ENCODE measurements at places on chromosomes 5 and 9. TPM values are rescaled to one million over a fixed set of nuclear protein-coding genes. Genes with fewer than 3 reads are reported as not detected.
A peak's percentile ranks its signal among the peaks of the same experiment; 100 is the strongest.

The DNAJC18 gene
- total RNA-seq: 9.6 TPM

The STC2 gene
- 71.6 TPM for total RNA-seq

The FOXD4 gene
- 0.33 TPM for total RNA-seq

The CER1 gene
- total RNA-seq: not detected

The BARHL1 gene
- not detected for total RNA-seq

The TRIM36 gene
- 4.9 TPM for total RNA-seq

The GHR gene
- total RNA-seq: 6.9 TPM

The SHOC1 gene
- 0.07 TPM for total RNA-seq

The AP3B1 gene
- 49.1 TPM for total RNA-seq

The TAF11L7 gene
- not detected for total RNA-seq

DNA sequence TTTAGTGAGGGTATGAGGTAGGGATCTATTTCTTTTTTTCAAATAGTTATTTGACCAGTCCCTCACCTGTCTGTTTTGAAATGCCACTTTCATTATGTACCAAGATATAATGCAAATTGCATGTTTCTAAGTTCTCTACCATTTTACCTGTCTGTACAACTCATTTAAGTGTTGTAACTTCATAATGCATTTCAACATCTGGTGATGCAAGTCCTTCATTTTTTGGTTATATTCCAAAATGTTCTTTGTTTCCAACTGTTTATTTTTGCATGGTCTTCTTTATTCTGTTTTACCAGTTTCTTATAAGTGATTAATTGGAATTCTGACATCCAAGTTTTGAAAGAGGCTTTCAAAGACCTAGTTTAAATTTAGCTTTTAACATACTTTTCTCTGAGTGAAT, 26.8 kb downstream of the TDRD7 start:
- no peaks in the 10 kb centered on the region for H3K4me1 ChIP-seq
- H3K27me3 ChIP-seq: no peaks in the 10 kb centered on the region
- DNase-seq: no peak
- H3K27ac ChIP-seq: no peak overlapping the region
- H3K4me3 ChIP-seq: no peak overlapping the region

- no peaks in the 10 kb centered on the region for H3K27me3 ChIP-seq
- H3K36me3 ChIP-seq: no peaks in the 10 kb centered on the region
- H3K27ac ChIP-seq: no peak overlapping the region
- no peaks in the 10 kb centered on the region for H3K4me1 ChIP-seq
These were observed 699.0 kb downstream of the BRINP1 start for GRCh38 chr9:118670011-118670953.

DNA sequence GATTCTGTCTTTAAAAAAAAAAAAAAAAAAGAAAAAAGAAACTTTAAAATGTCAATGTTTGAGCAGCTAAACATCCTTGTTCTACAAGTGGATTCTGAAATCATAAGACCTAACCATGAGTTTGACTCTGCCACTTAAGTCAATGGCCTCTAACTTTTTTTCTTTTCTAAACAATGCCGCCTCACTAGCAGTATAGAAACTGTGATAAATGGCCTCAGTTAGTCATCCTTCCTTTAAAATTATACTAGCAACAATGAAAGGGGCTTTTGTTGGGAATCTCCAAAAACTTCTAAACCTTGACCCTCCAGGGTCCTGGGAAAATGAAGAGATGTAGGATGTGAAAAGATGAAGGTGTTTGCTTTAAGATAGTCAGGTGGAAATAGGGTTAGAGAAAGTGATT, 71.1 kb downstream of the FBXL7 start:
- DNase-seq: no peak
- no peaks in the 10 kb centered on the region for H3K27me3 ChIP-seq
- no peak overlapping the region for H3K4me3 ChIP-seq
- H3K4me1 ChIP-seq: no peaks in the 10 kb centered on the region
- no peaks in the 10 kb centered on the region for H3K36me3 ChIP-seq

DNA sequence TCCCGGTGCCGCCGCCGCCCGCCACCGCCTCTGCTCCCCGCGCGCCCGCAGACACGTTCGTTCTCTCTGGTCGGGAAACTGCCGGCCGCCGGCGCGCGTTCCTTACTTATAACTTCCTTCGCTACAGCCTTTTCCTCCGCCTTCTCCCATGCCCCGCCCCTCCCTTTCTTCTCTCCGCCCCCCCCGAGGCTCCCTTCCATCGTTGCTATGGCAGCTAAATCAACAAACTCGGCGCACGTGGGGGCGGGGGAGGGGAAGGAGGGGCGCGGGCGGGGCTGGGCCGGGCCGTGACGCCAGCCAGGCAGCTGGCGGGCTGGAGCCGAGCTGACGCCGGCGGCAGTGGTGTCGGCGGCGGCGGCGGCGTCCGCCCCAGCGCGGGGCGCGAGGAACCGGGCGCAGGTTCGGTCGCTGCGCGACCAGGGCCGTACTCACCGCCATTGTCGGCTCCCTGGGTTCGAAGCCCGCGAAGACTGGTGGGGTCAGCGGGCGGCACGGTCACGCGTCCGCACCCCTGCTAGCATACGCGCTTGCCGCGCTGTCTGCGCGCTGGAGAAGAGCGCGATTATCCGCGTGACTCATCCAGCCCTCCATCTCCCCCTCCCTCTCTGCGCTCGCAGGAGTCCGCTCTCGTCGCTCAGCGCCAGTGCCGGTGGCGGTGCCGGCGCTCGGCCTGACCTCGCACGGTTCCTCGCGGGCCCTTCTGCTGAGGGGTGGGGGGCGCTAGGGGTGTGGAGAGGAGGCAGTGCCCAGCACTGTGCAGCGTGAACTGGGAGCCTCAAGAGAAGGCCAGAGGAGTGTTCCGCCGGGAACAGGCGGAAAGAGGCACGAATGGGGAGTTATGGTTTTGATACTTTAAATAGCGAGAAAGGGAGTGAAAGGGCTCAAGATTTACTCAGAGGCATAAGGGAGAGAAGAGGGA, at the start of gene KLF4:
Gene KLF4, minus strand, starts transcription at position 83 of the 919 bp plus-strand sequence. CDS start 597 bp downstream, outside the sequence.
- peak within 1 kb of the TSS; percentile 88 for H3K27ac ChIP-seq
- peaks cover 7% of the 10 kb centered on the region for H3K4me1 ChIP-seq
- peak within 1 kb of the TSS; percentile 57 for H3K4me3 ChIP-seq
- H3K27me3 ChIP-seq: no peaks in the 10 kb centered on the region
- peaks cover 12% of the 10 kb centered on the region for H3K36me3 ChIP-seq

- DNase-seq: no peak
- no peak overlapping the region for H3K4me3 ChIP-seq
- H3K4me1 ChIP-seq: no peaks in the 10 kb centered on the region
- no peaks in the 10 kb centered on the region for H3K36me3 ChIP-seq
These were observed 26.8 kb upstream of the PRUNE2 start for GRCh38 chr9:76932757-76933156.

DNA sequence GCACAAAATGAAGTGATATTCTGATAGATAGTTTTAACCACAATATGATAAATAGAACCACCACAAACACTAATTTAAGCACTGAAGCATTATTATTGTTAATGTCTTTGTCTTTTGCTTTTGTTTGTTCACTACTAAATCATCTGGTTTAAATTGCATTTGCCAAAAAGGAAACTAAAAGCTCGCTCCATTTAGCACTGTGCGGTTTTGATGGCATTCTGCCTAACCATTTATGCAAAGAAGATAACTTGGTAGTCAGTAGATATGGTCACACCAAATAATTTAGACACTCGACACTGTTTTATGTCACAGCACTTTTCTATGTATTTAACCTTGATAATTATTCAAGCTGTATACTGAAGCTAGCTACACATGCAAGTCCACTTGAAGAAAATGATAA, 849.8 kb upstream of the CDH6 start:
- no peaks in the 10 kb centered on the region for H3K27me3 ChIP-seq
- H3K27ac ChIP-seq: no peak overlapping the region
- H3K36me3 ChIP-seq: no peaks in the 10 kb centered on the region
- no peaks in the 10 kb centered on the region for H3K4me1 ChIP-seq
- no peak overlapping the region for H3K4me3 ChIP-seq
- DNase-seq: no peak

GRCh38 chr9:13282998-13283397, 3.5 kb upstream of the MPDZ start:
- H3K36me3 ChIP-seq: no peaks in the 10 kb centered on the region
- no peak for DNase-seq
- no peaks in the 10 kb centered on the region for H3K27me3 ChIP-seq
- no peak overlapping the region for H3K4me3 ChIP-seq

GRCh38 chr9:106964329-106964728, 101.4 kb downstream of the ZNF462 start:
- no peaks in the 10 kb centered on the region for H3K27me3 ChIP-seq
- H3K27ac ChIP-seq: peak overlapping the region; percentile 72
- no peak for DNase-seq
- no peaks in the 10 kb centered on the region for H3K4me1 ChIP-seq
- H3K36me3 ChIP-seq: no peaks in the 10 kb centered on the region

GRCh38 chr5:43110606-43111170, 10.0 kb upstream of the ZNF131 start:
- H3K36me3 ChIP-seq: no peaks in the 10 kb centered on the region
- H3K4me1 ChIP-seq: peaks cover 4% of the 10 kb centered on the region
- DNase-seq: no peak
- no peak overlapping the region for H3K27ac ChIP-seq
- H3K27me3 ChIP-seq: no peaks in the 10 kb centered on the region
- no peak overlapping the region for H3K4me3 ChIP-seq

DNA sequence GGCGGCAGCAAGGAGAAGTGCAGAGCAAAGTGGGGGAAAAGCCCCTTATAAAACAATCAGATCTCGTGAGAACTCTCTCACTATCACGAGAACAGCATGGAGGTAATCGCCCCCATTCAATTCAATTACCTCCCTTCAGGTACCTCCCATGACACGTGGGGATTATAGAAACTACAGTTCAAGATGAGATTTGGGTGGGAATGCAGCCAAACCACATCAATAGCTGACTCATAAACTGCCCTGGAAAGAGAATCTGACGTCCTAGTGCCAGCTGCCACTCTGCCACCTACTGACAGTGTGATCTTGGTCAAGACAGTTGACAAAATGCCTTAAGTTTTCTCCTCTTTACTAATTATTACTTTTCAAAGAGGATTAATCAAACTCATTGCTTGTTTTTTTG, 128.3 kb downstream of the GPBP1 start:
- H3K4me1 ChIP-seq: peaks cover 14% of the 10 kb centered on the region
- no peak overlapping the region for H3K4me3 ChIP-seq
- H3K27ac ChIP-seq: no peak overlapping the region
- no peak for DNase-seq

DNA sequence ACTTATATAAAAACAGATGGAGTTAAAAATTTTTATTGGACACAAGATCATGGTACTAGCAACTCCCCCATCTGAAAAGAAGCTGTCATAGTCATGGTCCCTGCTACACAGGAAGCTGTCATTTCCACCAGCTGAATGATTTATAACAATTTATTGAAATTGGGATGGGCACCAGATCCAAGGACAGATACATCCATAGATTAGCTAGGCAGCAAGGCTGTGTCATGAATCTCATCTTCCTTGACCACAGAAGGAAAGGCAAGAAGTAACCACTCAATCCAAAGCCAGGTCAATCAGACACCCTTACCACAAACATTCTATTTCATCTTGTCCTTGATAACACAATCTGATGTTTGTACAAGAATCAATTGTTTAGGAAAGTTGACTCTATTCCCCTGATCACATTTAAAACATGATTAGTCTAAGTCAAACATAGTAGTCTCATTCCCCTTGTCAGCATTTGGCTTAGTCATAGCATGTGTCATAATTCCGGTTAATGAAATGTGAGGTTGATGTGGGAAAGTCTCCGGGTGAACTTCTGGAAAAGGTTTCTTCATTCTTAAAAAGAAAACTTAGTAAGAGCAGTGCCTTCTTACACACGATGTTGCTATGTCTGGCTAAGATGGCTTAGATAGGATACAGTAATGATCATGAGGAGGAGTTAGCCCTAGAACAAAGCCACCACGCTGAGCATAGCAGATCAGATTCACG, 462.6 kb upstream of the PAPPA start:
- no peak for DNase-seq
- no peaks in the 10 kb centered on the region for H3K36me3 ChIP-seq
- no peak overlapping the region for H3K27ac ChIP-seq
- no peak overlapping the region for H3K4me3 ChIP-seq

DNA sequence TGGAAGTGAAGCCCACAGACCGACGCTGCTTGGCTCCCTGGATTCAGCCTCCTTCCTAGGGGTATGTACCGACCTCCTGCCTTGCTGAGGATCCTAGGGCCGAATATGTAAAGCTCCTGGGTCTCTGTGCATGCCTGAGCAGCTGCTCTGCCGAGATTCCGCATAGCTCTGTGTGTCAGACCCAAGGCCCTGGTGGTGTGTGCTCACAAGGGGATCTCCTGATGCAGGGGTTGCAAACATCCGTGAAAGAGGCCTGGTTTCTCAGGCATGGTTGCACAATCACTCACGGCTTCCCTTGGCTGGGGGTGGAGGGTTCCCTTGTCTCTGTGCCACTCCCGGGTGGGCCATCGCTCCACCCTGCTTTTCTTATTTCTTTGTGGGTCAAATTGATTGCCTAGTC, 19.9 kb upstream of the SVEP1 start:
- no peaks in the 10 kb centered on the region for H3K36me3 ChIP-seq
- no peaks in the 10 kb centered on the region for H3K27me3 ChIP-seq
- DNase-seq: no peak
- no peak overlapping the region for H3K27ac ChIP-seq
- no peaks in the 10 kb centered on the region for H3K4me1 ChIP-seq

- H3K27ac ChIP-seq: no peak overlapping the region
- H3K36me3 ChIP-seq: no peaks in the 10 kb centered on the region
- no peaks in the 10 kb centered on the region for H3K27me3 ChIP-seq
- no peak for DNase-seq
- H3K4me3 ChIP-seq: no peak overlapping the region
- H3K4me1 ChIP-seq: peaks cover 5% of the 10 kb centered on the region
These were observed 2.8 kb downstream of the TXNDC8 start for GRCh38 chr9:110334871-110335270.

GRCh38 chr9:2874001-2874750, 30.3 kb upstream of the PUM3 start:
- no peak for DNase-seq
- no peaks in the 10 kb centered on the region for H3K36me3 ChIP-seq
- H3K27ac ChIP-seq: no peak overlapping the region
- H3K27me3 ChIP-seq: peaks cover 27% of the 10 kb centered on the region
- no peak overlapping the region for H3K4me3 ChIP-seq
- no peaks in the 10 kb centered on the region for H3K4me1 ChIP-seq

DNA sequence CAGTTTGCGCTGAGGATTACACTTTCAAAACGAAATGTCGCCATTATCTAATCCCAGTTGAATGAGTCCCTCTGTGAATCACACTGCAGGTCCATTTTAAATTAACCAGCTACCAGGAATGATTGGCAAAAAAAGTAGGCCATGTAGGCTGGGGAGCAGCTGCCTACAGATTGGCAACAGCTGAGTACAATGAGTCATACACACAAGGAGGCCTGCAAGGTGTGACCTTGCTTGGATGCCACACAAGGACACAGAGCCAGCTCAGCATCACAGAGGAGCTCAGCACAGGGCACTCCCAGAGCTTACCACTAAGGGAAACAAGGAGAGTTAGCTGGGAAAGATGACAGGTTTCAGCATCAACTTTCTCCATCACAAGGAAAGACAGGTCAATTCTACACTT, 12.9 kb downstream of the HAVCR1 start:
- no peaks in the 10 kb centered on the region for H3K4me1 ChIP-seq
- H3K4me3 ChIP-seq: no peak overlapping the region
- no peak for DNase-seq

GRCh38 chr5:6717687-6718086, 4.5 kb downstream of the TENT4A start:
- no peaks in the 10 kb centered on the region for H3K36me3 ChIP-seq
- no peak overlapping the region for H3K4me3 ChIP-seq
- H3K27me3 ChIP-seq: no peaks in the 10 kb centered on the region
- no peak for DNase-seq

- no peaks in the 10 kb centered on the region for H3K36me3 ChIP-seq
- H3K27ac ChIP-seq: no peak overlapping the region
- no peak overlapping the region for H3K4me3 ChIP-seq
- no peak for DNase-seq
- H3K27me3 ChIP-seq: no peaks in the 10 kb centered on the region
- no peaks in the 10 kb centered on the region for H3K4me1 ChIP-seq
These were observed 91.3 kb upstream of the GPBP1 start for GRCh38 chr5:57082441-57083067.

GRCh38 chr9:10566848-10567247, 46.0 kb downstream of the PTPRD start:
- no peaks in the 10 kb centered on the region for H3K36me3 ChIP-seq
- H3K27ac ChIP-seq: no peak overlapping the region
- DNase-seq: no peak

Data from spleen (tissue), 13 donors.